ENCODE measurements at places on chromosomes 13 and 19.

GRCh38 chr19:15828121-15828610 is 12.7 kb upstream of the OR10H1 start:
- DNase-seq = no peak

- no peak for DNase-seq
Measured at GRCh38 chr13:84443463-84443862, 561.2 kb upstream of the SLITRK1 start.

- no peak for DNase-seq
Measured at GRCh38 chr13:84831666-84832657, 949.7 kb upstream of the SLITRK1 start.

GRCh38 chr13:32408296-32409000 is 19.5 kb downstream of the N4BP2L1 start:
- DNase-seq = no peak

DNA sequence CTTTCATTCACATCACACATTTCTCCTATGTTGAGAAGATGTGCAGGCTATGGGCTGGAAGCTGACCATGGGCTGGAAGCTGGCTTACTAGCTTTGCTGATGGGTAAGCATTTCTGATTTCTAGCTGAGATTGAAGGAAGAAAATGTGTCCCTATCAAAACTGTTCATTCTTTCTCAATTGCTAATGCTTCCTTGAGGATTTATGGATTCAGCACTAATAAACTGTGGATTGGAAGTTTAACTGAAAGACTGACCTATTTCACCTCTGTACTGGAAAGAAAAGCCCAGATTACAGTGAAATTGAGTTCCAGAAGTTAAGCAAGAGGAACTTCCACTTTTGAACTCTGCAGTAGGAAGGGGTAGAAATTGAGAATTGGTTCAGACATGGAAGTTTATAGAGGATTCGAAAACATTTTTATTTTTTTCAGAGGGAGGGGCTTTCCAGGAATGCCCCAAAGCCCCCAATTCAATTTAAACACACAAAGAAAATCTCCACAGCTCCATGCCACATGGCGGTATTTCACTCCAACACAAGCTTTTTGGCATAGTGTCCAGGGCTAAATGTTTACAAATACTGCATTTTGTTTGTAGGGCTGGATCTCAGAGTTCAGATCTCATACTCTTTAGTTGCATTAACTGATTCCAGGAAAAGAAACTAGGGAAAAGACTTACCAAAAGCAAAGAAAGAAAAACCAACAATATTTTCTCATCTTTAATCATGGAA is 61.2 kb upstream of the ARGLU1 start:
- no peak for DNase-seq

DNA sequence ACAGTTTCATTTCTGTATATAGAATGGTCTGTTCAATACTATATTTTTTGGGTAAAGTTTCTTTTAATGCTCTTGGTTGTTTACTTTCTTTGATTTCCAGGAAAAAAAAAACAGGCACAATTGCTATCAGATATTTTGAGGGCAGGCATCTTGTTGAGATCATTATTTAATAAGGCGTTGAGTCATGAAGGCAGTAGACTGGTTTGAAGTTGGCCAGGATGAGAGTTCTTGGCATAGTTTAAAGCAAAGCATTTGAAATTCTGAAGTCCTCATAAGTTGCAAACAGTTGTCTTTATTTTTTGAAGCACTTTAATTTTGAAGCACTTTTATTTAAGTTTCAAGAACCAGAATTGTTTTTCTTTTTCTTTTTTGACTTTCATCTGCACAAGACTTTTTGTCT is 2.6 kb upstream of the ZNF175 start:
- no peak for DNase-seq

GRCh38 chr19:16928351-16928750 is 39.6 kb downstream of the F2RL3 start:
- DNase-seq = no peak

- no peak for DNase-seq
Measured at GRCh38 chr19:44765033-44765948, 12.4 kb upstream of the CBLC start.

DNA sequence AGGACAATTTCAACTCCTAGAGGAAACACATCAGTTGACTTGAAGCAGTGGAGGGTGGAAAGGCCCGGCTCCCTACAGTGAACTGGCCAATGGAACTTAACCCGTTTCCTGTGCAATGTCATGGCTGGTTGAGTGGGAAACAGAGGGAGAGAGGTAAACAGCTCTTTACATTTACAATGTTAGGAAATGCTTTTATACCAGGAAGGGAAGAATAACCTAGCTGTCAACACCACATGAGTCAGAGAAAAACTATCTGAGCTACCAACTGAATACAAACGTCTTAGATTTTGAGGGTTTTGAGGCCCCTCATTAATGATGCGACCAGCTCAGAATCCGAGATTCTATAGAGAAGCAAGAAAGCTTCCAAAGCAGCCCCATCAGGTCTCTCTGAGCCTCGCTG is 36.7 kb downstream of the CARD8 start:
- DNase-seq = no peak

- DNase-seq = no peak
Measured at GRCh38 chr19:30449078-30449590, 77.0 kb downstream of the ZNF536 start.

Measured in naive thymus-derived CD4-positive, alpha-beta T cell (primary cell).